ENCODE measurements at places on chromosomes 3 and 15. TPM values are rescaled to one million over a fixed set of nuclear protein-coding genes. Genes with fewer than 3 reads are reported as not detected.

DNA sequence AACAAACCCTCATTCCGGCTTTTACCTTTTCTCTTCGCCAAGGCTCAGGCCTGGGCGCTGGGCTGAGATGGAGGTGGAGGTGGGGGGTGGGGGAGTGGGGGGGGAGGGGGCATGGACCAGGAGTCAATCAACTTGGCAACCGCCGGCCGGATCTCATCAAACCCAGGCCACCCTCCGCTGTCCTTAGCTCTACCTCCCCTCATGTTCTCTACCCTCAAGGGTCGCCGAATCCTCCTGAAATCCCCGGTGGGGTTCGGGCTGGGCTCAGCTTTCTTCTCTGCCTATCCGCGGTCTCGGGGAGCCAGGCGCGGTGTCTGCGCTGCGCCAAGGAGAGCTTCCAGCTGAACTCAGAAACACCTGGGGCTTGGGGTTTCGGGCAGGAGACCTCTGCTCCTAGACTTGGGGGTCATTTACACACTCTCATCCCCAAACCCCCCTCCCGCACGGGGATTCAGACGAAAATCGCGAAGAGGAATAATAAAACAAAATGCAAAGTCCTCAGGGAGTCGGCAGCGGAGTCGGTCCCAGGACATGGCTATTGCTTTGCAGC, 2.5 kb downstream of the ONECUT1 start:
- no peak for DNase-seq

GRCh38 chr3:143266511-143266910, 146.9 kb downstream of the CHST2 start:
- DNase-seq: no peak

- DNase-seq: no peak
Measured at GRCh38 chr15:40246496-40247280, 7.8 kb downstream of the PAK6 start.

- DNase-seq: no peak
Measured at GRCh38 chr15:90190606-90191343, 10.4 kb upstream of the SEMA4B start.

- no peak for DNase-seq
Measured at GRCh38 chr15:100565591-100565990, 36.4 kb downstream of the LINS1 start.

GRCh38 chr15:41558400-41559238, at the start of gene TYRO3:
Gene TYRO3, plus strand, starts transcription at chr15:41559212. Its CDS starts 46 bp downstream, at chr15:41559258.
- peak; percentile 72 for DNase-seq

GABRB3 gene
- not detected for total RNA-seq
